SJSA1 (cell line): ENCODE measurements at places on chromosomes 7 and 10. TPM values are rescaled to one million over a fixed set of nuclear protein-coding genes. Genes with fewer than 3 reads are reported as not detected.

GPAM gene
- total RNA-seq, result 13.8 and 17.1 TPM in 2 replicates

KCNH2 gene
- total RNA-seq, result not detected in 2 replicates

CYP26C1 gene
- total RNA-seq, result not detected in 2 replicates

IL2RA gene
- total RNA-seq, result 4.6 TPM in 1 of 2 replicates, not detected in the other

HTRA1 gene
- total RNA-seq, result 8.4 and 12.3 TPM in 2 replicates

DPP6 gene
- total RNA-seq, result not detected in 2 replicates

MAD1L1 gene
- 44.0 and 114 TPM in 2 replicates for total RNA-seq

IMPDH1 gene
- 53.6 and 54.0 TPM in 2 replicates for total RNA-seq

FMC1 gene
- 9.8 and 13.6 TPM in 2 replicates for total RNA-seq

SLC18A3 gene
- total RNA-seq, result not detected in 2 replicates
